Stimulated activated CD4-positive, alpha-beta T cell treated with anti-CD3 and anti-CD28 coated beads, TNF-alpha, amount 100 ng/mL, for 4 hours (primary cell): ENCODE measurements at places on chromosomes 5 and 9.

DNA sequence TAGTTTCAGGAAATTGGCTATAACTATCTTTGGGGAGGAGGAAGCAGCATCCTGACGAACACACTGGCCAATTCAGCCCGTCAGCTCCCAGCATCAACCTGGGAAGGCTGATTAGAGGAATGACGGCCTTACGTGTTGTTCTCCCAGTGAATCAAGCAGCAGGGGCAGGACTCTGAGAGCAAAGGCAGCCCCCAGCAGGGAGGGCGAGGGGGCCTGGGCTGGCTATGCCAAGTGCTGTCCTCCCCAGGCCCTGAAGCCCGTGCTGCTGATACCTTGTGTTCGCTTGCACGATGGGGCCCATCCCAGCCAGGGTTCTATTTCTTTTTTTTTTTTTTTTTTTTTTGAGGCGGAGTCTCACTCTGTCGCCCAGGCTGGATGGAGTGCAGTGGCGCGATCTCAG lies 254.1 kb downstream of the FSTL4 start:
- no peak for DNase-seq

DNA sequence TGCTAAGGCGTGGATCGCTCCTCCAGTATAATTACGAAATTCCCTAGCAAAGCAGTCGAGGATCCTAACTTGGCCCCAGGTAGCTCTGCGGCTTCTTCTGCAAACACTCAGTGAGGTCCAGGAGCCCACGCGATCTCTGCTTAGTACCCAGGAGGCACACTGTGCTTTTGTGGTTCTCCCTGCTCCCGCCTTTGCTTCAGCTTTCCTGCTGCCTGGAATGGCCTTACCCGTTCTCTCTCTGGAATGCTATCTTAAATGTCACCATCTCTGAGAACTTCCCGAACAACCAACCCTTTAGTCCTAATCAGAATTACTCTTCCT lies 639 bp downstream of the INVS start:
- no peak for DNase-seq

DNA sequence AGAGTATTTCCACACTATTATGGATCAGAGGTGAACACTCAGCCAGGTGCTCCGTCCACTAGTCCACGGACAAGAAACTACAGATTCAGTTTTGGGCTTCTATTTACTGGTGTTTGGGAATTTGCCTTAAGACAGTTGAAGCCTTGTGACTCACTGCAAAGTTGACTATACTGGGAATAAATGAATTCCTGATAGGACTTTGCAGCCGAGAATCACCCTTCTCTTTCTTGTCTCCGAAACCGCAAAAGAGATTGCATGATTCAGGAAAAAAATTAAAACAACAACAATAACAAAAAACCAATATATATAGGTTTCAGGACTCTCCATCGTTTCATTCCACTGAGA lies 716 bp downstream of the TMEM171 start:
- no peak for DNase-seq

GRCh38 chr9:133277467-133277866 lies 2.5 kb upstream of the ABO start:
- no peak for DNase-seq

GRCh38 chr5:118017536-118017935 lies 970.8 kb downstream of the DTWD2 start:
- DNase-seq = no peak

DNA sequence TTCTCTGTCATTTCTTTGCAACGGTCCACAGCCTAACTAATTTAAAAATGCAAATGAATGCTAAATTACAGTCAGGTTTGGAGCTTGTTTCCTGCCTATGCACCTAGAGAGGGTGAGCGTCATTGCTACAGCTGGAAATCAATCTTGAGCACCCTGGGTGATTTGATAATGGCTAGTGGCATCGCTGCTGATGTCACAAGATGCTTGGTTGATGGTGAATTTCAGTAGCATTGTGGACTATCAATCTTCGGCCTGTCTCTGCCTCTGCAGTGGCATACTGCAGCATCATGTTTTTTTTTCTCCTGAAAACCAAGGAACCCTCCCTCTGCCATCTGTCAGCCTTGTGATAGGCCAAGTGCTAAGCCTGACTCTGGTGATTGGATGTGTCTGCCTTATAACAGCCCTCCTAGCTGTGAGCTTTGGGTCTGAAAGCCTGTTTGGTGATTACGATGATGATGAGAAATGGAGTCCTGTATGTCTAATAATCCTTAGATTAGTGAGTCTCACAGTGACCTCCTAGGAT lies 75.3 kb downstream of the NMUR2 start:
- DNase-seq = no peak

- DNase-seq = no peak
Observed at GRCh38 chr9:23682891-23683431, 143.1 kb downstream of the ELAVL2 start.

DNA sequence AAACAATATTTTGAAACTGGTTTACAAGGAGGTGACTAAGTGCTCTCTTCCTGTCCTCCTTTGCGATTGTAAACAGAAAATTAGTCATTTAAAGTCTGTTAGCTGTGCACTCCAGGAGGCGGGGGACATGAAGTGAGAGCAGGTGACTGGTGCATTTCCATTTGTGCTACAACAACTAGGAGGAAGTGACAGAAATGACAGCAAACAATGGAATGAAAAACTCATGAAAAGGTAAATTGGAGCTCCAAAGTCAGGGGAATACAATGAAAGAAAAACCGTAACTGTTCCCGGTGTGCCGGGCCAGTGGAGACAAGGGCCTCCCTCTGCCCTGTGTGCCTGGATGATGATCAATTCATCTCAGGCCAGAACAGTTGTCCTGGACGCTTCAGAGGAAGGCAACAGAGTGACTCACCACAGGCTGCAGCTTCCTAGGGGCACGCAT lies 439.9 kb downstream of the GADD45G start:
- DNase-seq = no peak

DNA sequence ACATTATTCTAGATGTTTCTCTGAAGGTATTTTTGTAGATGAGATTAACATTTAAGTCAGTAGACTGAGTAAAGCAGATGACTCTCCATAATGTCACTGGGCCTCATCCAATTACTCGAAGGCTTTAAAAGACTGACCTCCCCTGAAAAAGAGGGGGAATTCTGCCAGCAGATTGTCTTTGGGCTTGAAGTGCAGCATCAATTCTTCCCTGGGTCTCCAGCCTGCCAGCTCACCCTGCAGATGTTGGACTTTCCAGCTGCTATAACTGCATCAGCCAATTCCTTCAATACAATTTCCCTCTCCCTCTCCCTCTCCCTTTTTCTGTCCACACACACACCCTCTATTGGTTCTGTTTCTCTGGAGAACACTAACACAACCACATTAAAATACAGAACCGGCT lies 472.8 kb downstream of the SPOCK1 start:
- DNase-seq = no peak

- DNase-seq = no peak
Observed at GRCh38 chr5:65113771-65114170, 345.0 kb downstream of the CWC27 start.

GRCh38 chr9:136326061-136326760 lies 1.1 kb upstream of the GPSM1 start:
- no peak for DNase-seq

DNA sequence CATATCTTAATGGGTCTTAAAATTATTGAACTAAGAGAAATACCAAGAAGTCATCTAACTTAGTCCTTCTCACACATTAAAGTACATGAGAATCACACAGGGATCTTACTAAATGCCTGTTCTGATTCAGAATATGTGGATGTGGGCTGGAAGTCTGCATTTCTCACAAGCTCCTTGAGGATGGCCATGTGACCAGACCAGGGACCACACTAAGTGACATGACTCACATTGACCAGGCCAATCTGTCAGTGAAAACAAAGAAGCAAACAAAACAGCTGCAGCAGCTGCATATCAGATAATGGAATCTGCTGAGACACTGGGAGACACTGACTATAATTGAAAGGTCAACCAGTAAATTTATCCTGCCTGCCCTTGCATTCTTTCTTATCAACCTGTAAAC lies 110.5 kb downstream of the ADAMTS12 start:
- DNase-seq = no peak

DNA sequence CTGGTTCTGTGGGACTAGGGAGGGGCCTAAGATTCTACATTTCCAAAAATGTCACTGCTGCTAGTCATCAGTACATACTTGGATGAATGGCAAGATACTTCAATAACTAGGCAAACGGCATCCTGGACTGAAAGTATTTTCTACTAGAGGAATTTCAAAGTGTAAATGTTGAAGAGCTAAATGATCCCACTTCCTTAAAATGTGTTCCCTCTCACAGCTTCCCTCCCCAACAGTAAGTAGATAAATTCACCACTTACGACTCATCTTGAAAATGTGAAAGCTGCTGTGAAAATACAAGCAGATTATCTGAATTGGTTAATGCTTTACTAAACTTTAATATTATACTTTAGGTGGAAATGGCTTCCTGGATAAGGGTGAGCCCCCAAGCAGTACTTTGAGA lies 1571.5 kb upstream of the WWC1 start:
- DNase-seq = no peak

- no peak for DNase-seq
Observed at GRCh38 chr9:134179918-134180785, 15.8 kb upstream of the RNU6ATAC start.

DNA sequence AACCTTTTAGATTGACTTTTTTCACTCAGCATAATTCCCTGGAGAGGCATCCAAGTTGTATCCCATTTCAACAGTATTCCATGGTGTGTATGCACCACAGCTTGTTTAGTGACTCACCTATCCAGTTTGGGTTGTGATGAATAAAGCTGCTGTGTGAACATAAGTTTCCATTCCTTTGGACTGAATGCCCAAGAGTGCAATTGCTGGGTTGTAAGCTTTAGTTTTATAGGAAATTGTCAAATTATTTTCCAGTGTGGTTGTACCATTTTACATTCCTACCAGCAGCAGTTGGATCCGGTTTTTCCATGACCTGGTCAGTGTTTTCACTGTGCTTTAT lies 60.9 kb upstream of the TMED7 start:
- no peak for DNase-seq

DNA sequence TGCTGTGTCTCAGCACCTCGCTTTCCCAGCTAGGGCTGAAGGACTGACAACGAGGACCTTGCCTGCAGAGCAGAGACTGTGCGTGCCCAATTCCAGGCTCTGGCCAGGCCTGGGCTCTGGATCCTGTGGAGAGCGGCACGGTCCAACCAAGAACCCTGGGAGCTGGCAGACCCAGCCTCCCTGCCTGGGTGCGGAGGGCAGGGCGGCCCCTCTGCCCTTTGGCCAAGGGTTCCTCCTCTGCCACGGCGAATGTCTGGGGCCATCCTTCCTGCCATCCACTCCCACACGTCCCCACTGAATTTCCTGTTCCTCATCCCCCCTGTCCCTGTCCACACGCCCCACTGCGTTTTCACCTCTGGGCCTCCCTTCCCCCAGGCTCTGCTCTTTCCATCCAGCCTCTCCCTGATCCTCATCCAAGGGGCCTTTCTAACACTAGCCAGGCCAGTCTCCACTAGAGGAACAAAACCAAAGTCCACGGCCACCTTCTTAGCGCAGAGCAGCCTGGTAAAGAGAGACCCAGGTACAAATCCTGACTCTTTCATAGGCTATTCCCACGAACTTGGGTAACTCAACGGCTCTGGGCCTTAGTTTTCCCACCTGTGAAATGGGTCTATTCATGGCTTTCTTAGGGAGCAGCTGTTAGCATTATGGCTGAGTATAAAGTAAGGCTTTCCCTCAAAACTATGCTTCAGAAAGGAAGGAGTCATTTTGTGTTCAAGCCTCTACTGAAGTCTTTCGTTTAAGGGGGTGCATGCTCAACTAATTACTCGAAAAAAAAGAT lies 95.5 kb upstream of the PHYKPL start:
- no peak for DNase-seq

GRCh38 chr5:73917433-73917832 lies 291.4 kb downstream of the ARHGEF28 start:
- no peak for DNase-seq

- no peak for DNase-seq
Observed at GRCh38 chr9:106670418-106670817, 192.5 kb upstream of the ZNF462 start.

- no peak for DNase-seq
Observed at GRCh38 chr5:61653807-61654580, 321.9 kb downstream of the ZSWIM6 start.

DNA sequence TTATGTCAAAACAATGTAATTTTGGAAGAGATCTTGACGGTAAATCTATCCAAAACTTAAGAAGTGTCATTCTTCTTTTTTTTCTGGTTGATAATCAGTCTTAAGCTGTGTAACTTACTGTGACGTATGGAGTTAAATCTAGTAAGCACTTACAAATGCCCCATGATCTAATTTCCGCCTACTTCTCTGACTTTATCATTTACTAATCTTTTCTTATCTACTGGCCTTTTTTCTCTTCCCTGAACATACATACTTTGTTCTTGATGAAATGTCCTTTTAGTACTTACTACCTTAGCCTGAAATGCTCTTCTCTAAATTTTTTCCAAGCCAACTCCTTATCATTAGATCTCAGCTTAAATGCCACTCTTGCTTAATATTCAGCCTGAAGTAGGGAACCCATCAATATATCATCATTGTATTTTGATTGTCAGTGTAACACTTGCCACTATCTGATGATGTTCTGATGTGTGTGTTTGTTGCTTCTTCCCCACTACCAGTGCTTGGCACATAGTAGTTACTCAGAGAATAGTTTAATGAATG lies 27.6 kb downstream of the AP3S1 start:
- DNase-seq = no peak

- DNase-seq = no peak
Observed at GRCh38 chr5:16914108-16914435, 22.0 kb downstream of the MYO10 start.

DNA sequence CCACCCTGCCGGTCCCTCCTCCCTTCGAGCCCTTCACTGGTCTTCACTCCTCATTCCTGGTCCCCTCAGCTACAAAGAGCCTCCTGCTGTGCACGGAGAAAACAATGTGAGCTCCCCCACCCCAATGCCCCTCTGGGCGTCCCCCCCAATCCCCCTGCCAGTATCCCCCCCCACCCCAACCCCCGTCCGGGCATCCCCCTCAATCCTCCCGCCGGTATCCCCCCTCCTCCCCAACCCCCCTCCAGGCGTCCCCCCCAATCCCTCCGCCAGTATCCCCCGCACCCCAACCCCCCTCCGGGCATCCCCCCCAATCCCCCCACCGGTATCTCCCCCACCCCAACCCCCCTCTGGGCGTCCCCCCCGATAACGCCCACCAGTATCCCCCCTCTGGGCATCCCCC lies 42.8 kb downstream of the EXD3 start:
- DNase-seq = no peak

GRCh38 chr9:93286252-93287188 lies 102.6 kb downstream of the WNK2 start:
- DNase-seq = no peak

- no peak for DNase-seq
Observed at GRCh38 chr9:119268985-119269384, 100.2 kb downstream of the BRINP1 start.

GRCh38 chr9:112157961-112158360 lies 17.1 kb downstream of the SUSD1 start:
- DNase-seq = no peak

DNA sequence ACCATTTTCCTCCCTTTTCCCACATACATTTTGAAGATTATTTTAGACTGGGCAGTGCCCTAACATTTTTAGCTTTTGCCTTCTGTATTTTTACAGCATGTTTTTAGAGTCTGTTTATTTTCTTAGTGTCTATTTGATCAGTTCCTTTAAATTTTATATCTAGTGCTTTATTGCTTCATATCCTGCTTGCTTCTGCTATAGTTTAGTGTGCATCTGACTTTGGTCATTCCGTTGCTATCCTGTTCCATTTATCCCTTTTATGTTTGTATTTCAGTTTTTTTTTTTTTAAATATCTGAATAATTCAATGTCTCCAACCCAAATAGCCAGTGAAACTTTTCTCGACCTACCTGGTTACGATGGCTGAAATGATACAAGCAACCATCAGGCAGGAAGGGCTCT lies 203.8 kb downstream of the ARHGAP26 start:
- DNase-seq = no peak

- no peak for DNase-seq
Observed at GRCh38 chr9:70470050-70471015, 55.9 kb upstream of the KLF9 start.
